Type B pancreatic cell (in vitro differentiated cells): ENCODE measurements at places on chromosomes 5 and 9. TPM values are rescaled to one million over a fixed set of nuclear protein-coding genes. Genes with fewer than 3 reads are reported as not detected.

DNA sequence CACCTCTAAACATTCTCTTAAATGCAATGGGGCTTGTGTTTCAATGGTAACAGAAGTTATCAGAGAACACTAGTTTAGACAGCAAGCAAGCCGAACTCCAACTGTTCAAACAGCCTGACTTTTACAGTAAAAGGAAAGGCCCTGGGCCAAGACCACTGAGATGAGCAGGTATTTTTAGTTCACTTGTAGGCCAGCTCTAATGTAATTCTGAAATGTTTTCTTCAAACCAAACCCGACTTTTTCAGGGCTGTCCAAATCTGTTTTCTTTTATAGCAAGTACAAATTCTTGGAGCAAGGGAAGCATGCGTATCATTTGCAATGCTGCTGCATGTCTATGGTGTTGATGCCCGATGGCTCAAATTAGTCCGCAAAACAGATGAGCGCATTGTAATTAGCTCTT, 192.9 kb downstream of the SLF1 start:
- DNase-seq: no peak

The CATSPER3 gene
- 0.22 and 0.74 TPM in 2 replicates for total RNA-seq

- peak; percentile 8 for DNase-seq
Measured at GRCh38 chr9:135648494-135649410, 9.4 kb upstream of the GLT6D1 start.

The SEMA6A gene
- 74.0 and 84.2 TPM in 2 replicates for total RNA-seq

- no peak for DNase-seq
Measured at GRCh38 chr5:51488803-51489642, 105.8 kb downstream of the ISL1 start.

DNA sequence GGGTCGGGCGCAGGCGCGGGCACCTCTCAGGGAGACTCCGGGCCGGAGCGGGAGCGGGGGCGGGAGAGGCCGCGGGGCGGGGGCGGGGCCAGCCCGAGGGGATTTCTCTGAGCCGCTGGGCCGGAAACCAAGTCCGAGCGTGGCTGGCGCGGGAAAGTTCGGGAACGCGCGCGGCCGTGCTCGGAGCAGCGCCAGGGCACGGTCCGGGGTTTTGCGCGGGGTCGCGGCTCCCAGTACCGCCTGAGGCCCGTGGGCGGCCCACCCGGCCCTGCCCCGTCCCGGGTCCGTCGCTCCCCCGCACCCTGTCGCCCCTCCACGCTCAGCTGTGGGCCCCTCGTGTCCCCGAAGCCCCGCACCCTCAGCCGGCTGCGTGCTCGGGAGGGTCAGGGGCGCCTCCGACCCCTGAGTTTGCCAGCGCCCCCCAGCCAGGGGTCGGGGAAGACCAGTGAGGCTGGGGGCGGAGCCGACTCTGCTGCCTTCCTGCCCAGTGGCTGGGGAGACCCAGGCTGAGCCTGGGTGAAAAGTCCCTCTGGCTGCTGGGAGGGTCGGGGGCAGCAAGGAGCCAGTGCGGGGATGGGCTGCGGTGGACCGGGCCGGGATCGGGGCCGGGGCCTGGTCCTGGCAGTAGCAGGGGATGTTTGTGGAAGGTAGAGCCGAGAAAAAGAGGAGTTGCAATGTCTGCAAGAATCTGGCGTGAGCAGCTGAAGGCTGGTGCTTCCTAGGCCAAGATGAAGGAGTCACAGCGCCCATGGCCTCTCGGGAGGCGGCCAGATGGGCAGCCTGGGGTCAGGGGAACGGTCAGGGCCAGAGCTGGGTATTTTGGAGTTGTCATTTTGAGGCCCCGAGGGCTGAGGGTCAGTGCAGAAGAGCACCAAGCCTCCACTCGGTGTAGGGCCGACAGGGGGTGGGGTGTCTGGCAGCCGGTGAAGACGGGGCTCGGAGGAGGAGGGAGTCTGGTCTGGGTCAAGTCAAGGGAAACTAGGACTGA, 588 bp downstream of the TRAF2 start:
- DNase-seq: no peak

DNA sequence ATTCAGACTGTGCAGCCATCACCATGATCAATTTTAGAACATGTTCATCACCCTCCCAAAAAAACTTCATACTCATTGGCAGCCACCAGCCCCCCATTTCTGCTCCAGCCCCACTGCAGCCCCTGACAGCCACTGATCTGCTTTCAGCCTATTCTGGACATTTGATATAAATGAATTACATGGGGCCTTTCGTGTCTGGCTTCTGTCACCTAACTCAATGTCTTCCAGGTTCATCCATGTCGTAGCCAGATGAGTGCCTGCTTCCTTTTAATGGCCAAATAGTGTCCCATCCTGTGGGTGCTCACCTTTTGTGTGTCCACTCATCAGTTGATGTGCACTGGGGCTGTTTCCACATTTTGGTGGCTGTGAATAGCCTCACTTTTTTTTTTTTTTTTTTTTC, 63.5 kb downstream of the HMCN2 start:
- DNase-seq: no peak

GRCh38 chr5:7755958-7756357, 95.0 kb downstream of the CFAP90 start:
- no peak for DNase-seq

GRCh38 chr5:35440409-35440808, 177.3 kb upstream of the SPEF2 start:
- DNase-seq: no peak

The LPAR1 gene
- total RNA-seq: 15.3 and 32.8 TPM in 2 replicates

GRCh38 chr5:157088342-157088990, 20.4 kb downstream of the HAVCR2 start:
- no peak for DNase-seq

- no peak for DNase-seq
Measured at GRCh38 chr9:137218754-137219271, 3.2 kb downstream of the RNF208 start.
